ENCODE measurements at places on chromosomes 3 and 15.
A peak's percentile ranks its signal among the peaks of the same experiment; 100 is the strongest.

DNA sequence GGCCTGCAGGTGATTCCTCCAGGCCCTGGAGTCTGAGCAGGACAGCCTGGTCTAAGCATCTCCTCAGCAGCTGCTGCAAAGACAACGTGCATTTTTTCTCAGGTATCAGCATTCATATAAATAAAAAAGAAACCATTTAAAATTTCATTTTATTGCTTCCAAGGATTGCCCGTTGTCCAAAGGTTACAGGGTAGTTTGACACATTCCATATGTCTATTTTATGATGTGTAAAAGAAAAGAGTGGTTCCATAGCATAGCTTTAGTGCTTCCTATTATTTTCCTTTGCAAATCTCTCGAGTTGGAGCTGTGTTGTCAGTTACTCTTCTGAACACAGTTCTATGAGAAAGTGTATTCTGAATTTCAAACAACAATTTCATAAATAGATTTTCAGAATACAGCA lies 7.2 kb upstream of the DGKG start:
- no peak for DNase-seq

DNA sequence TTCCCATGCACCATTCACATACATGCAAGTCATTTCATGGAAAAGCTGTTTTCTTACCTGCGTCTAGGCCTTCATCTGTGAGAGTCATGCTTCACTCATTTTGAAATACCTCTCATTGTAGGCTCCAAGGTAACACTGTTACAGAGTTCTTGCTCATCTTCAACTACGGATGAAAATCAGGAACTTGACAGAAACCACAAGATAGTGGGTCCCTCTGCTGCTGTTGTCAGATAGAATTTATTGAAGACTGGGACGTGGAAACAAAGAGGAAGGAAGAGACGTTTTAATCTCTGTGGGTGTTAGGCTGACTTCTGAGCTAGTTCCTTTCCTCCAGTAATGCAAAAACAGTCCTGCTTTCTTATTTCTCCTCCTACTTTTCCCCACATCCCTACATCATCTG lies at the start of gene P2RY14:
Gene P2RY14 (minus strand): TSS at position 313 of the 400 bp plus-strand sequence. CDS start 64,226 bp downstream, outside the sequence.
- no peak for DNase-seq

- DNase-seq = no peak
These were observed 181.0 kb upstream of the FEZF2 start for GRCh38 chr3:62554264-62554799.

GRCh38 chr3:65930648-65931047 lies 108.1 kb downstream of the MAGI1 start:
- DNase-seq = no peak

GRCh38 chr3:11195721-11196332 lies 41.5 kb downstream of the HRH1 start:
- peak; percentile 16 for DNase-seq

- no peak for DNase-seq
These were observed 15.7 kb downstream of the PRR23E start for GRCh38 chr3:127208483-127209100.

GRCh38 chr3:42505128-42505848 lies 2.8 kb downstream of the VIPR1 start:
- DNase-seq = peak; percentile 16

GRCh38 chr3:182450942-182451787 lies 342.1 kb upstream of the ATP11B start:
- no peak for DNase-seq

DNA sequence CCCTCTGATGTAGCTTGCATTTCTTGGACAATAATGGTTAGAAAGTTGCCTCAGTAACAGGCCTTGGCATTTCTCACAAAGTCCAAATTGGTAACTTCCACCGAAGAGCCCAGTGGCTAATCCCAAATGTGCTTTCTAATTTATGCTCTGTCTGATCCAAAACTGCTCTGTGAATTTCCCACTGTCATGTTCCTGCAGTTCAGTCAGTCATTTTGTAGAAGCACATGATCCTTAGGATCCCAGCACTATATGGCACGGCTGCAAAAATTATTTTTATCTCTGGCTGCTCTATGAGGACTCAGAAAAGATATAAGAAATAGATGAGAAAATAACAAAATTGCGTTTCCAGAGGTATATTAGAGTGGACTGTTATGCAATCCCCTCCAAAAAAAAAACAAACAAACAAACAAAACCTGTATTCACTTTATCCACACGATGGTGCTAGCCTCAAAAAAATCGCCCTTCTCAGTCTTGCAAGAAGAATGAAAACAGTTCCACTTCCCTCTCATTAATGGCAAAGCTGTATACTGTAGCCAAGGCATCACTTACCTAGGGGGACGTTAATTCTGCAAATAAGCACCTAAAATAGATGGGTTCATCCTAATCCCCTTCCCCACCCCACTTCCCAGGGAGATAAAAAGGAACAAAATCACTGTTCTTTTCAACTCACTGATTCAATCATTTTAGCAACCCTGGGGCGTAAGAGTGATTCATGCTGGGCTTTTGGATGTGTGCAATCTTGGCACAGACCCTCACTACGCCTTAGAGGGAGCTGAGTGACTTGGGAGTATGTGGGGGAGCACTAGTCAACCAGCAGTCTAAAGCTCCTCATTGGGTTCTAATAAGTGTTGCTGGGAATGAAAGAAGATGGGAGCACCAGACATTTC lies 61.3 kb downstream of the TMCO5A start:
- no peak for DNase-seq

DNA sequence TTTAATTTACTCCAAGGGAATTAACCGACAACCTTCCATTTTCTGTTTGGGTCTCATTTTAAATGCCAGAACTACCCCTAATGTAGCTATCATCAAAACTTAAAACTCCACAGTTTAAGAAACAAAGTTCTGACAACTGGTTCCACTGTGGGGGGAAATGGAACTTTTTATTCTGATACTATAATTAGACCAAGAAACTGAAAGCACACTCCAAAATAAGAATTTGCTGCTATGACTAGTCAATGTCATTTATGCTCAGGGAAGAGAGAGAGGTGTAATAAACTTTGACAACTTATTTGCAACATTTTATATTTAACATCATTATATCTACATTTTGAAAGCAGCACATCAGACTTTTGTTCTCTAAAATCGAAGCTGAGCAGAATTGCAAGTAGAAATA lies 169.2 kb downstream of the ANXA2 start:
- no peak for DNase-seq

GRCh38 chr15:44729408-44730127 lies 6.8 kb upstream of the TRIM69 start:
- no peak for DNase-seq

GRCh38 chr3:11612515-11613188 lies 31.1 kb downstream of the VGLL4 start:
- no peak for DNase-seq

DNA sequence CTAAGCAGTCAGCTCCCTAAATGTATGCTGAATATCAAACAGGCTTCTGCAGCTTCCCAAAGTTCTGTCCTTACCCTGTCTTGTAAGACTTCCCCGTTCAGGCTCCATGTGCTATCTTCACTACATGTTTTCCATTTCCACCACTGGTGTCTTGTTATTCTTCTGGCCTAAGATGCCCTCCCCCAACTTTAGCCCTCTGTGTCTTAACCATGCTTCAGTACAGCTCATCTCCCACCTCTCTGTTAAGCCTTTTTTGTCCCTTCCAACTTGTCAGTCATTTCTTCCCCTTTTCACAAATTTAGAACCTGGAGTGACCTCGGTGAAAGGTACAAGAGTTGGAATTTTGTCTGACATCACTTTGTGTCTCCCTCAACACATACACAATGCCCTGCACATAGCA lies 151.7 kb upstream of the TBL1XR1 start:
- no peak for DNase-seq
